Central memory CD8-positive, alpha-beta T cell (primary cell): ENCODE measurements at places on chromosomes 3 and 15.

DNA sequence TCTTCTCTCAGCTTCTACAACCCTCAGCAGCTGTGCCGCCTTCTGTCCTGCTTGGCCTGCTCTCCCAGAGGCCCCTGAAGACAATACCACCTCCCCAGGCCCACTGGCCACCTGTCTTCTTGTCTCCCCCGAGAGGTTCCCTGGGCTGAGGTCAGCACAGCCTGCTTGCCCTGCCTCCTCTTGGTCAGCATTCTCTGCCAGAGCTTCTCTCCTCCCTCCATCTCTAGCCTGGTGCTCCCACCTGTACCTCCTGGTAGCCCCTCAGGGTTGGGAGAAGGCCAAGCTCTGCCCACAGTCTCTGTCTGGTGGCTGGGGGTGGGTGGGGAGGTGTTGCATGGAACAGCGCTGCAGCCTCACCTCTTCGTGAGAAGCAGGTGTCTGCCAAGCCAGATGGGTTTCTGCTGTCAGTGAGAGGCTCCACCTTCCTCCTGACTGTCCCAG is 5.6 kb upstream of the ISLR start:
- no peak for DNase-seq

- no peak for DNase-seq
Measured at GRCh38 chr3:126040386-126040785, 43.5 kb downstream of the SLC41A3 start.

GRCh38 chr3:112808136-112808535 is 38.5 kb downstream of the CD200R1L start:
- no peak for DNase-seq

DNA sequence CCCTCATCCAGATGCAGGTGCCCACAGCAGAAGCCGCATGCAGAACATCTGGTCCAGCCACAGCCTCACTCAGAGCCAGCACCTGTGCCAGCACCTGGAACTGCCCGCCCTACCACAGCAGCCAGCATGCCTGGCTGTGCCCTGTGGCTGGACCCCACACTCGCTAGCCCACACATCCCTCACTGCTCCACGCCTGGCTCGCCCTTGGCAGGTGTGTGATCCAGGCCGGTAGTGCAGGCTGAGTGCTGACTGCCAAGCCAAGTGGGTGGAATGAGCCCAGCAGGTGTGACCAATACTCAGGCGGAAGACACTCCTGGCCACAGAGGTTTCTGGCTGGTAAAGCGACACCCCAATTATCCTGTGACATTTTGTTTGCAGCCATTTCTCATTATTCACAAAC is 162.4 kb upstream of the ROBO1 start:
- DNase-seq: no peak

- no peak for DNase-seq
Measured at GRCh38 chr3:185332026-185332735, 30.8 kb upstream of the MAP3K13 start.

GRCh38 chr15:98893401-98893800 is 114.2 kb downstream of the PGPEP1L start:
- no peak for DNase-seq

DNA sequence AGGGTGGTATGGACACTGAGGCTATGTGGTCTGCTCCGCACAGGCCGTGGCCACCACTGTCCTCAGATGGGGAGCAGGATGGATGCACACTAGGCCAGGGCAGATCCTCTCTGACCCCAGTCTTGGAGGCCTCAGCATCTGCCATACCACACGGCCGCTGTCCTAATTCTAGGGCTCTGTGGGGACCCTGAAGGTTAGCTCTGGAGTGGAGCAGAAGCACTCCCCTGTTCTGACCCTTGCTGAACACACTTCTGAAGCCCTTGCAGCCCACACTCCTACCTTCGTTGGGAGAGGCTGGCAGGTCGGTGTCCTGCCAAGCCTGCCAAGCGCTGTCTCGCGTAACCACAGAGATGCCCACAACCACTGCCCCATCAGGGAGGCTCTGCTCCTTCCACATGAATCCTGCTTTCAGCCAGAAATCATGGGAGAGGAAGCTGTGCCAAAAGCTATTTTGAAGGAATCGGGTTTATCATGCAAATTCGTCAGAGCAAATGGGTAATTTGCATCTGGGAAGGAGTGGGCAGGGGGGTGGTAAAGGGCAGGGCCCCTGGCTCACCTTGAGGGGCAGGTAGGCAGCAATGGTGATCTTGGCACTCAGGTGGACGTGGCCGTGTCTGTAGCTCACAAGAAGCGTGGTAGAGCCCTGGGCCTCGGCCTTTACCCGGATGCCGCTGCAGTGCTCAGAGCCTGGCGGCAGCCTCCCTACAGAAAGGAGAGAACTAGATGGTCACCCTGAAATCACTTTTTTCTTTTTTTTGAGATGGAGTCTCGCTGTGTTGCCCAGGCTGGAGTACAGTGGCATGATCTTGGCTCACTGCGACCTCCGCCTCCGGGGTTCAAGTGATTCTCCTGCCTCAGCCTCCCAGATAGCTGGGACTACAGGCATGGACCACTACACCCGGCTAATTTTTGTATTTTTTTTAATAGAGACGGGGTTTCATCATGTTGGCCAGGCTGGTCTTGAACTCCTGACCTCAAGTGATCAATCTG is 54.4 kb downstream of the NUP210 start:
- DNase-seq: no peak

DNA sequence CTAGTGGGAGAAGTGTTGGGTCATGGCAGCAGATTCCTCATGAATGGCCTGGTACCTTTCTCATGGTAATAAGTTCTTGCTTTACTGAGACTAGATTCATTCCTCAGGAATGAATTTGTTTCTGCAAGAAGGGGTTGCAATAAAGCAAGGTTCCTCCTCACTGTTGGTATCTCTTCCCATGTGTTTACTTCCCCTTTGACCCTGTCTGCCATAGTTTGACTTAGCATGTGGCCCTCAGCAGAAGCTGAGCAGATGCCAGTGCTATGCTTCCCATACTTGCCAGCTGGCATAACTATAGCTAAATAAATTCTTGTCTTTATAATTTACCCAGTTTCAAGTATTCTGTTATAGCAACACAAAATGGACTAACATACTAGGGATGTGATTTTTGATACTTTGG is 163.6 kb upstream of the COL8A1 start:
- no peak for DNase-seq

DNA sequence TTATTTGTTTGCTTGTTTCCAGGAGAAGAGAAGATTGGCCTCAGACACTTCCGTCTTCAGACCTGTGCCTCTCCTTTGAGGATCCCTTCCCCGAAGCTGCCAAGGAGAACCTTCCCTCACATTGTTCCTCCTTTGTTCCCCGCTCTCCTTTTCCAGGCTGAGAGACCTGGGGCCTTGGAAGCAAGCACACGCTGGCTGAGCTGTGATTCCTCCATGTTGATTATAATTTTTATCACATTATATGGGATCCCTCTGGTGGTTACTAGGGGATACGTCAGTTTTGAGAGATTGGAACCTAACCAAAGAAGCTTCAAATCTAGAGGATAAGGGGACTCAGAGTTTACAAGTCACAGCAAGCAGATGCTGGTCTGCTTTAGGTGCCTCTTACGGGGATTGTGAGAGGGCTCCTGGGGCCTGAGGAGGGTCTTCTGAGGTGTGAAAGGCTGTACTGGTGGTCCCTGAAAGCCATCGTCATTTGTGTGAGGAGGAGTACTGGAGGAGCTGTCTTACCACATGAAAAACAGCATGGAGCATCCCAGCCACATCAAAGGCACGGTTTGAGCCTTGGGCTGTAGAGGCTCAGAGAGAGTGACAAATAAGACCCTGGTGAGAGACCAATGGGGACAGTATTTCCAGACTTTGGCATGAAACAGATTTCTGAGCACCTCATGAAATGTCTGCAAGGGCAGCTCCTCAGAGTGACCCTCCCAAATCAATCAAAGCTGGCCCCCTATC is 760.1 kb upstream of the CFAP20DC start:
- no peak for DNase-seq

- DNase-seq: no peak
Measured at GRCh38 chr3:182637350-182638110, 155.8 kb upstream of the ATP11B start.

DNA sequence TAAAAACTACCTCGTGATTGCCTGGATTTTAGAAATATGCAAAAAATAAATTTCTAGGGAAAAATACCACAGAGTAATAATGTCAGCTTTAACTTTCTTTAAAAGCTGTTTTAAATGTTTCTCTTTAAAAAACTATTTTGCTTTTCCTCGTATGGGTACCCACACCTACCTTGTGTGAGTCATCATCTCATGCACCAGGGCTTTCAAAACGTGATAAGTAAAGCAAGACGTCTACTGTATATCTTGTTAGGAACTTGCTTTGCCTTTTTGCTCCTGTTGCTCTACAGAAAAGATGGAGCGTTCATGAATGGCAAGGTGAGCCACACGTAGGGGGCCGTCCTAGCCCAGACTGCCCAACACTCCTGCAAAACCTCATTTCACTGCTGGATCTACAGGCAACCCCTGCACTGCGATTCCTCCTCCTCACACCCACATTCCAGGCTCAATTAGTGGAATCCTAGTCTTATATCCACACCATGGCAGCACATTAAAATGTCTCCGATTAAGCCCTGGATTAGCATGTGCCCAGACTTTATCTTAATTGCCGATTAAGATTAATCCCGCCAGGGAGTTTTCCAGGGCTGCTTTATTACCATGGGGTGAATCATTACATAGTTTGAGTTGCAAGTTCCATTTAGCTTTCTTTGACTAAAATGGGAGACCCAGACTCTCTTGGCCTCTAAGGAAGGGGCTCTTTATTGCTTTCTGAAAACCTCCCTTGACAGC is 293.6 kb upstream of the ICE2 start:
- DNase-seq: no peak

DNA sequence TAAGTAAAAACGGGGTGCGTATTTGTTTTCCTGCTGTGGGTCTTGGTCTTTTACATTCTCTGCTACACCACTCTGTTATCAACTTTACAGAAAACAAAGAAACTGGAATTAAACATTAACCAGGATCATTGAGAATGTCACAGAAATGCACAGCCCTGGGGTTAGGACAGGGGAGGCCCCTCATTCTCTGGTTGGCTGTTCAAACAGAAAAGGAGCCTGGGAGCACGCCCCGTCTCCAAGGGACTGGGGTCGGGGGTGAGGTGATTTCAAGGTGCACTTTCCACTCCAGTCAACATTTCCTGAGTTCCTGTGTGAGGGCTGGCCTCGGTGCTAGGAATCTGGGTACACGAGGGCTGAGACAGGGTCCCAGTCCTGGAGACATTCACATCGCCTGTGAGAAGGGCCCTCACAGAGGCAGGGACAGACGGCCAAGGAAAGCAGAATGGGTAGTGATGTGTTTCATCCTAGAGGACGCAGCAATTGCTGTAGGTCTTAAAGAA is 30.3 kb downstream of the CPN2 start:
- DNase-seq: no peak

- DNase-seq: no peak
Measured at GRCh38 chr3:153182501-153183293, 20.7 kb downstream of the RAP2B start.

DNA sequence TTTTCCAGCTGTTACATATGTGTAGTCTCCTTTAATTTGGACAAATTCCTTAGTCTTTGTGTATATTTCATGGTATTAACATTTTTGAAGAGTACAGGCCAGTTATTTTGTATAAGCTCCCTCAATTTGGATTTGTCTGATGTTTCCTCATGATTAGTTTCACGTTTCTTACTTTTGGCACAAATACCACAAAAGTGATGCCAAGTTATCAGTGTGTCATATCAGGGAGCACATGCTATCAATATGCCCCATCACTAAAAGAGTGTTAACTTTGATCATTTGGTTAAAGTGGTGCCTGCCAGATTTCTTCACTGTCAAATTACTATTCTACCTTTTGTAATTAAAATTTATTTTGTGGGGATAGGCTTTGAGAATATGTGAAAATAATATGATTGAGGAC is 14.6 kb downstream of the PCNP start:
- DNase-seq: no peak

DNA sequence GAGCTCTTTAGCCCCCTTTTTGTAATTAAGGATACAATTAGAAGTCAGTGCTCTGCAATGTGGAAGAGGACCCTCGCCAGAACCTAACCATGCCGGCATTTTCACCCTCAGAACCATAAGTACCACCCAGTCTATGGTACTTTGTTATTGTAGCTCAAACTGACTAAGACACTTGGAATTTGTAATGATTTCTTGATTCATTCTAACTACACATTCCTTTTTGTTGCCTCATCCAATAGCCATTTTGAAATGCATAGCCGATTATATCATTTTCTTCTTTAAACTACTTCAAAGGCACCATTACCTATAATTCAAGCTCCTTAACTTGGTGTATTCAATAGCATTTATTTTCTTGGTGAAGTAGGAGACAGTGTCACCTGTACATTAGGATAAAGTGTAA is 61.4 kb downstream of the GLB1 start:
- DNase-seq: no peak

GRCh38 chr15:96093063-96093462 is 237.4 kb upstream of the NR2F2 start:
- no peak for DNase-seq

- peak; percentile 20 for DNase-seq
Measured at GRCh38 chr3:150410311-150411105, 2.4 kb downstream of the TSC22D2 start.

GRCh38 chr3:181735911-181736310 is 24.2 kb downstream of the SOX2 start:
- no peak for DNase-seq

GRCh38 chr3:17232442-17232841 is 347.7 kb downstream of the PLCL2 start:
- no peak for DNase-seq

DNA sequence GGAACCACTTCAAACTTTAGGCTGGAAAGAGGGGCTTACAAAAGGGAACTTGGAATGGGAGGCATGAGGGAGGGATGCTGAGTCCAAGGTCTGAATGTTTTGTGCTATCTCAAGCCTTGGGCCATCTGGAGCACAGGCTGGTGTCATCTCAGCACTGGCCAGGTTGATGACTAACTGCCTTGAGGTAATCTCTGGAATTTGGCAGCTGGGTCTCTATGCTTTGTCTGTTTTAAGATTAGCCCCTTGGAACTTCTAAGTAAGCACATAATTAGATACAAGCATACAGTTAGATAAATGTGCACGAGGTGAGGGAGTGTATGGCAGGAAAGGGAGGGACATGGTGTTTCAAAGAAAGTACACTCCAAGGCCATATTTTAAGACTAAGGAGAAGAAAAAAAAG is 252.4 kb upstream of the CCDC54 start:
- DNase-seq: no peak

DNA sequence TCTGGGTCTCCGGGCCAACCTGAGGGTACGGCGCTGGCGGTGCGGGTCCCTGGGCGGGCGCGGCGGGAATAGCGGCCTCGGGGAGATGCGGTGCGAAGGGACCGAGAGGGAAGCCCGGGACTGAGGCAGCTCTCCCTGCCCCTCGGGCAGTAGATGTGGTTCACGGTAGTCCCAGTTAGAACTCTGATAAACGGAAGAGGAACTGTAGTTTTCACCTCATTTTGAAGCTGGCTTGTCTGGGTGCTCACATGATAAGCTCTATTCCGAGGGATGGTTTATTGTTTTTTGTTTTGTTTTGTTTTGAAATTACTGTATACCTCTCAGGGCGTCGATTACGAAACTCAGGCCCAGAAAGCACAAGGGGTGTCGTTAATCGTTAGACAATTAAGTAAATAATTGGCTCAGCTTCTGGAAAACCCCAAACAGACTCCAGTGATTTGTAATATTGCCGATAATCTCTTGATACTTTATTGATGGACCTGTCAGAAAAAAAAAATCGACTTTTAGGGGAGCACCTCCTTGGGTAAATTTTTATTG is 413 bp downstream of the NUSAP1 start:
- no peak for DNase-seq
